ENCODE measurements at places on chromosomes 5 and 9.

DNA sequence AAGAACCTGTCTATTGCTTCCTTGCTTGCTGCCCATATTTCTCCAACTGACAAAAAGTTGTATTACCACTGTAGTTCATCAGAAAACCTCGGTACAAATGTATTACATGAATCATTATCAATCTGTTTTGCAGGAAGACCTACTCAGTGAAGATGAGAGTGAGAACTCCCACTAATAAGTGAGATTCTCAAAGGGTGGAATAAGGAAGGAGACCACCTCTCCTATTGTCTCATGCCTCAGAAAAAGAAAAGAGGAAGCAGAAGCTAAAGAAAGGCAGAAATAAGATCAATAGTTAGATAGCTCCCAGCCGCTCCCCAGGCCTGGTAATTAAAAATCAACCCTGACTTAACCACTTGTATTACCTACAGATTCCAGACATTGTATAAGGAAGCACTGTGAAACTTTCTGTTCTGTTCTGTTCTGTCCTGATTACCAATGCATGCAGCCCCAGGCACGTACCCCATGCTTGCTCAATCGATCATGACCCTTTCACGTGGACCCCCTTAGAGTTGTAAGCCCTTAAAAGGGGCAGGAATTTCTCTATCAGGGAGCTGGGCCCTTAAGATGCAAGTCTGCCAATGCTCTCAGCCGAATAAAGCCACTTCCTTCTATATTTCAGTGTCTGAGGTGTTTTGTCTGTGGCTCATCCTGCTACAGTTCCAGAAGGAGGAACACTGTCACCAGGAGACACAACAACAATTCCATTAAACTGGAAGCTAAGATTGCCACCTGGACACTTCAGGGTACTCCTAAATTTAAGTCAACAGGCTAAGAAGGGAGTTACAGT lies 152.5 kb upstream of the COX7C start:
- DNase-seq, result no peak

DNA sequence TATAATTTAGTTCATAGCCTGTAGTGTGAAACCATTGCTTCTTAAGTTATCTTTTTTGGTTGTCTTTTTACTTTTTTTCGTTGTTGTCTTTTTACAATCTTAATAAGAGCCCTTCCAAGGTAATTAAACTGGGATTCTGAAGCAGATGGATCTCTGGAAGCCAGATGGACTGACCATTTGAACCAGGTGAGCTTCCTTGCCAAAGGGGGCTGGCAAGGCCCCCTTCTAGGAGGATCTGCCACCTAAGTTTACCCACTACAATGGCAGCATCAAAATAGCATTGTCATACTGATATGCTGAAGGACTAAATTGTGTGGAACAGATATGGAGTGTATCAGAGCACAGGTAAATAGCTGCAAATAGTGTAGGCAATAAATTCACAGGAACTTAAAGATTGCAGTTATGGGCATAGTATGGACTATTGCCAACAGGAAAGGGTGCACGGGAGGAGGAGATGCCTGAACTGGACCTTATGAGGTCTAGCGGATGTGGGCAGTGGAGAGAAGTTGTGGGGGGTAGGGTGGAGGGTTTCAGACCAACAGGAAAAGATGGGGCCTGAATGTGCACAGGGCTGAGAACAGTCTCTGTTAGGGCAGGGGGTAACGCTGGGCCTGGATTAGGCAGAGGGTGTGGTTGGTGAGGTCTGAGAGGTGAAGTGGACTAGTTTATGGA lies 61.5 kb upstream of the CTXN3 start:
- no peak for DNase-seq

DNA sequence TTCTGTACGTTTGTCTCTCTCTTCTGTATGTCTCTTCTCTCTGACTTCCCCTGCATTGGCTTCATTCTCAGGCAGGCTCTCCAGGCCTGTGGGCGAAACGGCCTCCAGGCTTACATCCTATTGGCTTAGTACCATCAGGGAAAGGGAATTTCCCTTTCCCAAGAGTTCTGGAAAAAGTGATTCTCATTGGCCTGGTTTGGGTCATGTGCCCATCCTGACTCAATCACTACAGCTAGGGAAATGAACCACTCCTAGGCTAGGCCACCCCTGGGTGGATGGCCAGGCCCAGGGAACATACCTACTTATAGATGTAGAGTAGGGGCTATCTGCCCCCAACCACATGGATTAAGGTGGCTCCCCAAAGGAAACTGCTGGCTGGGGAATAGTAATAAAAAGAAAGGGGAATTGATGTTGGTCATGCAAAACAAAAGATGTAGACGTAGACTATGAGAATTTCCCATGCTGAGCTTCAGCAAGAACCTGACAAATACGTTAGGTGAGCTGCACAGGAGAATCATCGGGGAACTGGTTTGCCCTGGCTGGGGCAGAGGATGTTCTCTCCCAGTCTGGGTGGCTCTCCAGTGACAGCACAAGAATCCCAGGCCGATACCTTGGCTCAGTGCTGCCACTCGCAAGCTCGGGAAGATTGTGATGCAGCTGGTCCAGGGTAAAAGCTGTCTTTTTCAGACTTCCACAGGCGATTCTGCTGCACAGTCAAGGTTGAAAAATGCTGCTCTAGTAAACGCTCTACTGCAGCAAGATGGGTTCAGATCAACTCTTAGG lies 3.7 kb upstream of the EGR1 start:
- no peak for DNase-seq

DNA sequence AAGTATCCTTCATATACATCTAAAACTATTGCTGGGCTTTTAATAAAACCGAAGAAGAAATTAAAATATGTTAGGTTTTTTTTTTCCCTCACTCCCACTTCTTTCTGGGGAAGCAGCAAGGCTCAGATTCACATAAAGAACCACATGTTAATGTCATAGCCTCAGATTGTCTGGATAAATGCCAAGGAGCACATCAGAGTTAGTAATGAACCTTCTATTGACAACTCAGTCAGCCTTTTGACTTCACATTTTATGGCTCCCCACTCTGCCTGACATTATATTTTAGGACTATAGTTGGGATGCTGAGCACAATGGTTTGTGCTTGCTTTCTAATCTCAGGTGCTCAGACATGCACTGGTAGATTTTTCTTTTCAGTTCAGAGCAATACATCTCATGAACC lies 21.8 kb downstream of the DMAC1 start:
- no peak for DNase-seq

DNA sequence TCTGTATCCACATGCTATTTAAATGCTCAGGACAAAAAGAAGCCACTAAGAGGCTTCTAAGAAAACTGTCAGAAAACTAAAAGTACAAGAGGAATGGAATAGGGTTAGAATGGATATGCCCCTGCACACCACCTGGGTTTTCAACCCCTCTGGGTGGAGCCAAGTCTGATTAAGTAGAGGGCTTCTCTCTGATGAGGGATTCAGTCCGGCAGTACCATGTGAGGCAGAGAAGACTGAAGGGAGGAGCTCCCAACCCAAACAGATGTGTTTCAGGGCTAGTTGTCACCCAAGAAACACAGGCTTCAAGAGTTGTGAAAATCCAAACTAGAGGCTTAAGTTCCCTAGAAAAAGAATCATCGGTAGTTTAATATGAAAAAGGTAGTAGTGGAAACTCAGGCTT lies 12.5 kb downstream of the NREP start:
- no peak for DNase-seq

GRCh38 chr5:178215280-178216002 lies 11.1 kb downstream of the HNRNPAB start:
- no peak for DNase-seq

- no peak for DNase-seq
Observed at GRCh38 chr5:68033961-68034571, 181.5 kb upstream of the PIK3R1 start.

DNA sequence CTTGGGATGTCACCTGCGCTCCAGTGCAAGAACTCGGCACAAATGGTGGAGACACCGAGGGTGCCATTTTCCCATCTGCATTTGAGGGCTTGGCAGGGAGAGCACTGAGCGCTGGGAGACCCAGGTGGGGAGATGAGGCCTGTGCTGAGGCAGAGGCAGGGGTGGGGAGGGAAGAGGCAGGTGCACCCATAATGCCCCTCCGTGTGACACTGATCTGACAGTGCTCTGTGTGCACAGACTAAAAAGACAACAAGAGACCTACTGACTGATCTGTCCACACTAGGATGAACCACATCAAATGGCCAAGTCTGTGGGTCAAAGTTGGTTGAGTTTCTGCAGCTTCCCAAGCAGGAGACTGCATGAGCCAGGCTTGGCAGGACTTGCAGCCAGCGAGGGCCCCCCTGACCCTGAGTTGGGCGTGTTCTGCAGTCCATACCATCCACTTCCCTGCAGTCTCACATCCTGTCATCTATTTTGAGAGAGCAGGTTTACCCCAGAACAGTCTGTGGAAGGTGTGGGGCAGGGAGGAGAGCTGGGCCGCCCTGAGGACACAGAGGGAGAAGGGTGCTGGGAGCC lies 41.9 kb downstream of the NEK6 start:
- DNase-seq, result no peak

GRCh38 chr5:136724161-136724560 lies 358.8 kb upstream of the TRPC7 start:
- no peak for DNase-seq

- DNase-seq, result no peak
Observed at GRCh38 chr5:570446-570845, 41.7 kb upstream of the CEP72 start.

GRCh38 chr9:81113453-81114124 lies 575.8 kb downstream of the TLE1 start:
- no peak for DNase-seq

DNA sequence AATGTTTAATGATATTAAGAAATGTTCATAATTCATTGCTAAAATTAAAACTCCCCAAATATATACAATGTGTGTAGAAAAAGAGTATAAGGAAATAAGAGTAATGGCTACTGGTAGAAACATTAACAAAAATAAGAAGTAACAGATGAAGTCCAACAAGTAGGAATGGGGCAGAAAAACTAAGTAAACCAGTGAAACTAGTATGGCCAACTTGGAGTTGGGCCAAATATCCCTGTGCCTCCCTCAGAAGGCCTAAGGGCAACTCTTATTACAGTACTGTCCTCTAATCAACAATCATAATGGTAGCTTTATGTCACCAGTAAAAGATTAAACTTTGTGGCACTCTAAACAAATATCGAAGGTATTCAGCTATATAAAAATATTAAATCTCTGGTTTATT lies 93.5 kb downstream of the SSBP2 start:
- no peak for DNase-seq

DNA sequence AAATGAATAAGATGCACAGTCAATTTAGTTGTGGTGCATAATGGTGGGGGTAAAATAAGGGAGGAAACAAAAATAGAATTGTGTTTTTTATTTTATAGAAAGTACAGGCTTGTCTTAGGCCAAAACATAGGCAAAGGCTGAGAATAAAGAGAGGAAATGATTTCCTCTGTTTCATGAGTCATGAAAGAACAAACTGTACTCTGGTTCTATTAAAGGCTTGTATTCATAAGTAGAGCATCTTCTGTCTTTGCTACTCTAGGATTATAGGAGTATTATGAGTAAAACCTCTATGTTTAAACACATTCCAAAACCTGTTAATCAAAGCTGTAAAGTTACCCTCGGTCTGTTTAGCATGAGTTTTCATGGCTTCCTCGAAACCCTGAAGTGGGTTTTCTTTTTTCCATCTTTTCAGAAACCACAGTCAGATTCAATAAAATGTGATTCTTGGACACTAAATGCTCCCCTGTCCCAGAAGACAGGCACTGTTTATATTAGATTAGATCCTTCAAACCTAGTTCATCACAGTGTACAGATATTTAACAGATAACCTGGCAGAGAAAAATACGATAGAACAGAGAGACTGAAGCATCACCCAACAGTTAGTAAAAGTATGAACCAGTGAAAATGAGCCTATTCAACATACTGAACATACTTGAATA lies 473.9 kb upstream of the CYLC2 start:
- no peak for DNase-seq

DNA sequence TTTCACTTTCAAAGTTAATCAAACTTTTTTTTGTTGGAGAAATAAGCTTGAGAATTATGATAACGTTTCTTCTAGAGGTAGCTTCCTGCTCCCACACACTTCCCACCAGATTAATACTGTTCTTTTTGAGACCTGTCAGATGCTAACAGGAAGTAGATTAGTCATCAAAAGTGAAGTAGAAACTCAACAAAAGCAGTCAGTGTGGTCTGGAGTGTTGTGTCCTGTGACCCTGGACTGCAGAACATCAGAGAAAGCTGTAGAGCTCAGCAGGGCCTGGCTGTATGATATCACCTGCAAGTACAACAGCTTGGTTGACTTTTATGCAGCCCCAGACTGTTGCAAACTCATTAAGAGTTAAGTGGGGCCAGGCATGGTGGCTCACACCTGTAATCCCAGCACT lies 495.7 kb upstream of the CYLC2 start:
- no peak for DNase-seq

GRCh38 chr5:92179651-92180050 lies 796.5 kb upstream of the ARRDC3 start:
- no peak for DNase-seq

DNA sequence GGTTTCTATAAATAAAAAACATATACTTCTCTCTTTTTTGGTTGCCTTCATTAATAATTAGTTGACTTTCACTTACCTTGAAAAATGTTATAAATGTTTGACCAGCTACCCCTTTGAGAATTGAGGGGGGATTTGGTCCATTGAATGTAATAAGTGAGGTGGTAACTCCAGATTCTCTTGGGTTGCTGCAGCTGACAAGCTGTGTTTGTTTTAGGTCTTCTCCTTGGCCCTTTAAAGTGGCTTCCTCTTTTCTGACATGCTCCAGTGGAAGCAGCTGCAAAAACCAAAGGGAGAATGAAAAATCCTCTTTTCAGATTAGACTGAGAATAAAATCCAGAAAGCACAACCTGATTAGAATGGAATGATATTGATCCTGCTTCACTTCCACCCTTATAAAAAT lies 410.5 kb downstream of the TMEM38B start:
- DNase-seq, result no peak

DNA sequence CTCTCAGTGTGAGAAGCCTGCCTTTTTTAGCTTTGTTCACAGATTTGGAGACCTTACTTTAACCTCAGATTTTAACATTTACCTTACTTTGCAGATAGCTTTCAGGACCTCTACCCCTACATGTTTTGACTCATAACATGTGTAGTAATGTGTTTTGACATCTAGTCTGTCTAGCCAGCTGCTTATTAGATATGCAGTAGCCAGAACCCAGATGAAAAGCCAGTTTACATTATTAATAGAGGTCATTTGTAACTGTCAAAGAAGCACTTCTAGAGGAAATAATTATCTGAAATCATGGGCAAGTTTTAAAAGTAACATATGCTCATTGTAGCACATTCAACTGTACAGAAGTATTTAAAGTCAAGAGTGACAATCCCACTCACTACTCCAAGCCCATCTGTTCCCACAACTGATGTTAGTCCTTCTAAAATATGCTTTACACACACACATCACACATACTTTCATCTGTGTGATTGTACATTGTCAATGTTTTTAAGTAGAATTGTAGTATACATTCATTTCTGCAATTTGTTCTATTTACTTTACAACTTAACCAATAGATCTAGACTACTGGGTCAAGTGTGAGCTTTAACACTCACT lies 71.8 kb upstream of the NIPAL4 start:
- DNase-seq, result no peak

All from stimulated activated CD8-positive, alpha-beta memory T cell treated with anti-CD3 and anti-CD28 coated beads, Interleukin-4, amount 100 ng/mL, for 1 hour (primary cell).